ACHN (cell line): ENCODE measurements at places on chromosomes 2 and 18.
A peak's percentile ranks its signal among the peaks of the same experiment; 100 is the strongest.

GRCh38 chr2:183926433-183926832 is 671.9 kb upstream of the ZNF804A start:
- peak; percentile 0 for DNase-seq

GRCh38 chr18:27887711-27888495 is 289.0 kb downstream of the CDH2 start:
- no peak for DNase-seq

DNA sequence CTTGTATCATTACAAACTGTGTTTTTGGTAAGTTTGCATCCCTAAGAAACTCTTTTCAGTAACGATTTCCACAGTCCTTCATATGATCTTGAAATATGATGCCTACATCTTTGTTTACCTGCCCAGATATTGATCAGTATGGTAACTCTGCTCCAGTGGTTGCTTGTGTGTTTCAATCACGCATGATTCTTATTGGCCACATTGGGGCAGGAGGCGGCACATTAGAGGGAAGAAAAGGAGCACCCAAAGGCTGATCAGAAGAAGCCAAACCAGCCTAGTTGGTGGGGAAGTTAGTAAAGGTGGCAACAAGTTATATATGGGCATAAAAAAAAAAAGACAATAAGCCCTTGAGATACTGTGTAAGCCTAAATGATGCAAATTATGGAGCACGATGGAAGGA is 158.9 kb downstream of the RHBDD1 start:
- no peak for DNase-seq

DNA sequence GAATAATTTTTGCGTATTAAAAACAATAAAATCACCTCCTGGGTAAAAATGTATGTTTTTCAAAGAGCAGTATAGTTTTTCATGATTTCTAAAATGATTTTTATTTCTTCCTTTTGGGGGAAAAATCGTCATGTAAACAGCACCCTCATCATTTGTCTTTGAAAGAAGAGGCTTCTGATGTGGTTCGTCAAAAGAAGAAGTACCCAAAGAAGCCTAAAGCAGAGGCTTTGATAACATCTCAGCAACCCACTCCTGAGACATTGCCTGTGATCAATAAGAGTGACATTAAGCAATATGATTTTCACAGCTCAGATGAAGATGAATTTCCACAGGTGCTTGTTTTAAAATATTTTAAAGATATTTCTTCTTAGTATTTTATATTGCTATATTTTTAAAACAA is 110.2 kb upstream of the KIF5C start:
- no peak for DNase-seq

- DNase-seq = peak; percentile 28
Measured at GRCh38 chr2:113848758-113849415, 41.0 kb upstream of the ACTR3 start.

- no peak for DNase-seq
Measured at GRCh38 chr2:167103028-167103756, 214.9 kb downstream of the XIRP2 start.

- no peak for DNase-seq
Measured at GRCh38 chr2:135227386-135227785, 175.3 kb downstream of the RAB3GAP1 start.

GRCh38 chr2:110115291-110116032 is at the start of gene MALL:
MALL (minus strand) TSS chr2:110115822; CDS start chr2:110115792, 30 bp downstream.
- DNase-seq = peak; percentile 19

GRCh38 chr2:242027676-242028450 is 158.3 kb downstream of the RTP5 start:
- no peak for DNase-seq

- no peak for DNase-seq
Measured at GRCh38 chr2:112133344-112133743, 4.8 kb upstream of the FBLN7 start.

- no peak for DNase-seq
Measured at GRCh38 chr2:49265471-49265870, 111.2 kb upstream of the FSHR start.

DNA sequence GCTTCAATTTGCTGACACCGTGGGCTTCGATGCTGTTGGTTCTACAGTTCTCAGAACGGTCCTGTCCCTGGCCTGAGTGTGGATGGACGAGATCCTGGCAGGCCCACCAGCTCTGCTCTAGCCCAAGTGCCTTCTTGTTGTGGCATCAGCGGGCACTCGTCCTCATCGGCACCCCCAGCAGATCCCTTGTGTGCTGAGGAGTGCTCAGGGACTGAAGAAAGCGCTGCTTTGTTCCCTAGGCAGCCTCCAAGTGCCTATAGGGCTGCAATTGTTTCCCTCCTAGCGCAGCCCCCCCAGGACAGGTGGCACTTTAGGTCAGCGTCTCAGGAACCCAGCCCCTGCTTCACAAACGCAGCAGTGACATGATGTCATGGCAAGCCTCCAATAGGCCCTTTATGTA is 217.7 kb downstream of the AGAP1 start:
- no peak for DNase-seq

DNA sequence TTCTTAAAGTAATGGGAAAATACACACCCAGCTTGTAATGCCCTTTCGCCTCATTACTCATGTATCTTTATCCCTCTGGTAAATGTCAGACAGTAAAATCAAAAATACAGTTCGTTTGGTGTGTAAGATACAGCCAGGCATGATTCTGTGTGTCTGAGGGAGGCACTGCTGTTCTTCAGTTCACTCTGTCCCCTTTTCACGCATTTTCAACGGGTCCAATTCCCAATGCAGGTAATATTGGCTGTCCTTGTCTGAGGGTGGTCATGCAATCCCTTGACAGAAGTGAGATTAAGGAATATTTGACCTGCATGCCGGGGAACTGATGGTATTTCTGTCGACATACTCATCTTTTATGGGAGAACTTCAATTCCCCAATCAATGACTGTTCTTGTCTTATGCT is 587.2 kb upstream of the NXPH2 start:
- no peak for DNase-seq

GRCh38 chr2:136057023-136057801 is 60.7 kb downstream of the CXCR4 start:
- DNase-seq = no peak
